Myocyte (in vitro differentiated cells): ENCODE measurements at places on chromosomes 5 and 9. TPM values are rescaled to one million over a fixed set of nuclear protein-coding genes. Genes with fewer than 3 reads are reported as not detected.

- peak; percentile 10 for DNase-seq
Measured at GRCh38 chr5:172007175-172008110, 1.0 kb upstream of the FBXW11 start.

FOXD4L4 gene
- total RNA-seq = 0.16 TPM in 1 of 2 replicates, not detected in the other

- DNase-seq = no peak
Measured at GRCh38 chr9:7523426-7524043, 276.0 kb downstream of the DMAC1 start.

RELL2 gene
- 2.2 and 3.3 TPM in 2 replicates for total RNA-seq

DNA sequence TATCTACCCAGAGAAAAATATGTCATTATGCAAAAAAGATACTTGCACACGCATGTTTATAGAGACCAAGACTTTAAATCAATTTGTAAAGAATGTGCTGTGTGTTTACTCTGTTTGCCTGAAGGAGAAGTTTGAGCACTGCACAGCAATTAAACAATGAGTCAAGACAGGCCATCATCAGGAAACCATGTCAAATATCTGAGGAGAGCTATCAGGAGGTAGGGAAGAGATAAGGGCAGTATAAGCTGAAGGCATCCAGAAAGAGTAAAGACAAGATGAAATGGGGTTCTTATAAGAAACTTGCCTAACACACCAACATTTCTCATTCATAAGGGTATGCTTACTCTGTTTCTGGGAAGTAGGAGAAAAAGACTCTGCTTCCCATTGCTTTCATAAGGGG is 405.8 kb upstream of the PTGER4 start:
- no peak for DNase-seq

- DNase-seq = no peak
Measured at GRCh38 chr5:172548311-172548731, 92.7 kb upstream of the NEURL1B start.

DNA sequence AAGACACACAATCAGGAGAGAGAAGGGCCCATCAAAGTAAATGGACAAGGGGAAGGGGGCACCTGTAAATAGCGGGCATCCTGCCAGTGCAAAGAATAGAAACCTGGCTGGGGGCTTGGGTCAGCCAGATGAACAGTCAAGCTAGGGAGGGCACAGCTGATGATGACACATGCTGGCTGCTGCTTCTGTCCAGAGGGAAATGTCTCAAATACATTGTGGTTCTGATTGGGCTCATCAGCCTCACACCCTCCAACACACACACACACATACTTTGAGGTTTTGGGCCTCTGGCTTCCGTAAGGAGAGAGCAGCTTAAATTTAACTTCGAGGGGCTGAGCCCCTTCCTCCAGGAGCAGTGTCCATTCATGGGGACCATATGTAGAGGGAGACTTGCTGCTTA is 27.6 kb upstream of the SPATA31E1 start:
- DNase-seq = peak; percentile 56

GRCh38 chr9:16246785-16247184 is 623.7 kb downstream of the BNC2 start:
- DNase-seq = no peak

DNA sequence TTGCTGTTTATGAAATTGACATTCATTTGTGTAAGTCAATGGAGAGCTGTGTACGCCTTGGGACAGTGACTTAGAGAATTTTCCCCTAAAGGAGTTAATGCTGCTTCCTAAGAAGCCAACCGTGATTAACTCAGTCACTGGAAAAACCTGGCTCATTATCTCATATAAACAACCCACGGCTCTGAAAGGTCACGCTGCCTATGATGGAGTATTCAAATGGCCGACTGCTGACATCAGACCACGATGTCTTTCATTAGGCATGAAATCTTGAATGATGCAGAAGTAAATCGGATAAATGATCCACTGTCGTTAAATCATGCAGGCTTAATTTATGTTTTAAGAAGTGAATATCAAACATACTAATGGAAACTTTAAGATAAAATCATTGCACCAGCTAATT is 603.7 kb downstream of the RAB3C start:
- no peak for DNase-seq

- DNase-seq = no peak
Measured at GRCh38 chr5:110884005-110884404, 145.2 kb downstream of the SLC25A46 start.

DNA sequence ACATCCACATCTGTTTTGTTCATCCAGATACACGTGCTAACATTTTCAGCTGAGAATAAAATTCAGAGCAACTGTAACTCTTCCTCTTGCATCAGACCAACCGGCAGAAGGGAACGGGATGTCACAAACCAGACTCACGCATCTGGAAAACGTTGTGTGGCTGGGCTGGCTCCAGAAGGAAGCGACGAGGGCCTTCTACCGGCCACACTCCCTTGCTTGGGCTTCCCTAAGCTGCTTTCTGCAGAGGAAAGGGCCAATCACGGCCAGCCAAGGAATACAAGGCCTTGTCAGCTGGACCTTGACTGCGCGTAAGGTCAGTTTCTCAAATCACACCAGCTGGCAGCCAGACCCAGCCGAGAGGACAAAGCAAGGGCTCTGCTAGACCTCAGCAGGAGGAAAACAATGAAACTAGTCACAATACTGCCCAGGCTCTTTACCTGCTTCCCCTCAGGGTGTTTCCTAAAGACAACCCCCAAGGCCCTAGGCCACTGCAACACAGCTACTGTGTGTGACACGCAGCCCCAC is 106.1 kb downstream of the THBS4 start:
- peak; percentile 41 for DNase-seq

- no peak for DNase-seq
Measured at GRCh38 chr5:76204713-76205112, 121.5 kb downstream of the SV2C start.

- DNase-seq = no peak
Measured at GRCh38 chr5:175836737-175837136, 34.6 kb upstream of the CPLX2 start.

GRCh38 chr5:57495285-57496086 is 12.9 kb upstream of the ACTBL2 start:
- DNase-seq = no peak

DNA sequence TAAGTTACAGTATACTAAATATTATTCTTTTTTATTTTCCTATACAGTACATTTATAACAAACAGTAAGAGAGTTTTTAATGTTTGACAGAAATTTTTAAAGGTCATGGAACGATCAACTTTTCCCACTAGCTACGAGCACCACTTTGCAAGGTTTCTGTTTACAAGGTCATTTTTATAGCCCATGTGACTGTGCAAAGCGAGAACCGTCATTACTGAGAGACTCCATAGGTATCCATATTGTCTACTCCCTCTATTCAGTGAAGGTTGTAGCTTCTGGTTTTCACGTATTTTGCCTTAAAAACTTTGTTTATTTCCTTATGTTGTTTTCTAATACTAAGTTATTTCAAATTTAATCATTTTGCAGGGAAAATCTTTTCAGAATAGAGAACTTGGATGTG is 186.3 kb upstream of the RGMB start:
- no peak for DNase-seq

GRCh38 chr5:84961903-84962302 is 577.2 kb upstream of the EDIL3 start:
- DNase-seq = no peak

DNA sequence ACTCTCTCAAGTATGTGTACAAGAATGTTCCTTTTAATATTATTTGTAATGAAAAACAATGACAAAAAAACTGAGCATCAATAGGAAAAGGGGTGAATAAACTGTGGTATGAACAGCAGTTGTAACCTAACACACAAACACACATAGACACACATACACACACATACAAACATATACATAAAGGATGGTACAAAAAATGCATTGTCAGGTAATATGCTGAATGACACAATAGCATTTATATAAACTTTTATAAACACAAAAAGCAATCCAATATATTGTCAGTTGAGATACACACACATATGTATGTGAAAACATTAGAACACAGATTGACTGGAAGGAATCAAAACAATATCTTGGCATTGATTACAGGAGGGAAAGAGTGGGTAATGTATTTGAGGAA is 227.0 kb upstream of the ISL1 start:
- DNase-seq = no peak

CACNA1B gene
- total RNA-seq = 0.05 TPM in 1 of 2 replicates, not detected in the other

DNA sequence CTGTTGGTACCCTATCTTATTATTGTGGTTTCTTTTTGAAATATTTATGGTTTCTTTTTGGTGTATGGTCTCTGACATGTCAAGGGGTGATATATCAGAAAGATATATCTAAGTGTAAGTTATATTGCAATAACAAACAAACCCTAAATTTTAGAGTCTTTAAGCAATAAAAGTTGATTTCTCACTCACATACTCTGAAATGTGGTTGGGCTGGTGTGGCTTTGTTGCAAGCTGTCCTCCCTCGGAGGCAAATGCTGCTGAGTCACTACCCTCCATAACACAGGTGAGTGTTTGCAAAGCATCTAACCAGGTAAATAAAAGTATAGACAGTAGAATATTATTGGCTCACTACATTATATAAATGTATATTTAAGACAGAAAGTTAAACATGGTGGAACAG is 253.2 kb downstream of the CDH18 start:
- no peak for DNase-seq

DNA sequence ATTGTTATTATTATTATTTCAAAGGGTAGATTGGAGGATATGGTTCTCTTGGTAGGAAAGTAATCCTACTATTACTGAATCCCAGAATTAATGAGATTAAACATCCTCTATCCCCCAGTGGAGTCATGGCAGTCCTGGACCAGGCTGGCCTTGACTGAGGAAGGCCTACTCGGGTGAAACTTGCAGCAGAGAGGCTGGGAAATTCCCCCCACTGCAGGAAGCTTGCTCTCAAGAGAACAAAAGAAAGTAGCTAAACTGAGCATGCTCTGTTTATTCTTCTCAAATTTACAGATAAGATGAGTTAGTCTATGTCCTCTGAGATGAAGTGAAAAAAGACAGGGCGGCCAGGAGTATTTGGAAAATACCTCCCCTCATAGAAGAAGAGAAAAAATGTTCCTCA is 233.9 kb upstream of the RPS23 start:
- no peak for DNase-seq

- no peak for DNase-seq
Measured at GRCh38 chr5:99314721-99315120, 385.9 kb upstream of the CHD1 start.
